ENCODE measurements at places on chromosomes 13 and 19.

GRCh38 chr13:89822467-89822866 is 1525.0 kb upstream of the MIR17HG start:
- DNase-seq, result no peak

DNA sequence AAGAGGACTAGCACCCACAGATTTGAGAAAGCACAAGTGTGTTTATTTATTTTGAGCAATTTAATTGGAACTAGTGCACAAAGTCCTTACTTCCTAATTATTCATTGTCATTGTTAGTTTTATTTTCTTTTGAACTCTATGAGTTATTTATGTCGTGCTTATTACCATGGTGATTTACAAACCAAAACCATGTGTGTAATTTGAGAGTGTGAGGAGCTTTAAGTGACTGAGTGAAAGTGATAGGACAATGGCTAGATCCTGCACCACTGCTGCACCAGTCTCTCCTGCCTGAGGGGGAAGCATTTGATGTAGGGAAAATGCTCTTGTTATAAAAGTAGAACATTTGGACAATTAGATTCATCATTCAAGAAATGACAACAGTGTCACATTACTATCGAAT is 172.3 kb upstream of the KLF12 start:
- peak; percentile 39 for DNase-seq

GRCh38 chr19:3984584-3984907 is 717 bp downstream of the EEF2 start:
- DNase-seq, result no peak

GRCh38 chr13:103246581-103247200 is 180.5 kb upstream of the SLC10A2 start:
- no peak for DNase-seq

DNA sequence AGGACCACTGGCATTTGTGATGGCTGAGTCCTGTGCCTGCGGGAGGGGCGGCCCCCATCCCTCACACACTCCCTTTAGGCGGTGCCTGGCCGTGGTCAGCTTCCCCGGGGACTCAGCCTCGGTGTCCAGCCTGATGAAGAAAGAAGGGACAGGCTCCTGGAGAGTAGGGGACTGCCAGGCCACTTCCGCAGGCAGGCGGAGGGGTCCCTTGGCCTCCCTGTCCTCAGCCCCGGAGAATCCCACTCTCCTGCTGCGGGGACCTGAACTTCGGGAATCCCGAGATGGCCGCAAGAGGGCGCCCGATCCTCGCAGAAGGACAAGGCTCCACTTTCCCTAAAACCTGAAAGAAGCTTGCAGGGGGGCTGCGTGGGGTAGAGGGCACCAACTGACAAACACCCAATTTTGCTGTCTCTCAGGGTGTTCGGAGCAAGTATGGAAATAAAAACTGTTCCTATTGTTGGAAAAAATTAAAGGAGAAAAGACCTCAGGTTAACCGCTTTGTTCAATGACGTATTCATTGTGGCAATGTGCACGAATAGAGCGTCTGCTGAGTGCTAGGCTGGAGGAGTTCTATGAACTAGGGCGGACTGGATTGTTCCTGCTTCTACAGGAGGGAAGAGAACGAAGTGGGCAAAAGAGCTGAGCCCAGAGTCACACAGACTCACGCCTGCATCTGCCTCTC is 297.3 kb downstream of the ZNF536 start:
- no peak for DNase-seq

DNA sequence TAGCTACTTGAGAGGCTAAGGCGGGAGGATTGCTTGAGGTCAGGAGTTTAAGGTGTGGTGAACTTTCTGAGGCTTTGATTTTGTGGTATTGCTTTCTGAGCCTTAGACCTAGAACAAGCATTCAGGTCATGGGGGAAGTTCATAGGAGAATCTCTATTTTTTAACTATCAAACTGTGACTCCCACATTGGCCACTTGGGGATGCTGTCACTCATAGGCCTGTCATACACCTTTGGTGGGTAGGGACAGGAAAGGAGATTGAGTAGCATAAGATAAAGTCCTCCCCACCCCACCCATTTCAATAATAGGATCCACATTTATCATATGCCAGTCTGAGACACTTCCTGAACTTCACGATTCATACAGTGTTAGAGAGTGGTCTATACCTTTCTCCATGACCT is 41.9 kb upstream of the PSG2 start:
- DNase-seq, result no peak

DNA sequence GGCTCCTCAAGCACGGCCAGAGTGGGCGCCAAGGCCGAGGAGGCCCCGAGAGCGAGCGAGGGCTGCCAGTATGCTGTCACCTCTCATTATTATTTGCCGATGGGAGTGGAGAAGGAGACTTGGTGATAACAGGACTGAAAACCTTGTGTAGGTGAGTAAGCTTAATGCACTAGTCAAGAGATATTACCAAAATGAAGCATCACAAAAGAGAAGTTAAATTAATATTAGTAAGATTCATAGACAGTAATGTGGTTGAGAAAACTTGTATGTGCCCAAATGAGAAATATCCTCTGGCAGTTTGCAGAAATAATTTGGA is 204.5 kb upstream of the SLITRK1 start:
- DNase-seq, result no peak

DNA sequence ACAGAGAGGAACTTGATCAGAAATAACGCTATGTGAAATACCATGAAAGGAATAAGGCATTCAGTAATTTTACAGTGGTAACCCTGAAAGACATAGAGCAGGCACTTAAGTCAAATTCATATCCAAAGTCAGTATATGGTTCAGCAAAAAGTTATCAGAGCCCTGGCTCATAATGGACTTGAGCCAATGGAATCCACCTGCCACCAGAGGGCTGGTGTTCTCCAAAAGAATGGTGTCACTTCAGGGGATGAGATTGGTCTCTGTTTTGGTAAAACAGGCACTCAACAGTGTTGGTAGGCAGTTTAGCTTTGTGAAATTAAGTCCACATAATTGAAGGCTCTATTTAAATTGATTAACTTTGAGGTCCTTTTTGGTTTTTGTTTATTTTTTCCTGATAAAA is 93.9 kb downstream of the LIG4 start:
- no peak for DNase-seq

DNA sequence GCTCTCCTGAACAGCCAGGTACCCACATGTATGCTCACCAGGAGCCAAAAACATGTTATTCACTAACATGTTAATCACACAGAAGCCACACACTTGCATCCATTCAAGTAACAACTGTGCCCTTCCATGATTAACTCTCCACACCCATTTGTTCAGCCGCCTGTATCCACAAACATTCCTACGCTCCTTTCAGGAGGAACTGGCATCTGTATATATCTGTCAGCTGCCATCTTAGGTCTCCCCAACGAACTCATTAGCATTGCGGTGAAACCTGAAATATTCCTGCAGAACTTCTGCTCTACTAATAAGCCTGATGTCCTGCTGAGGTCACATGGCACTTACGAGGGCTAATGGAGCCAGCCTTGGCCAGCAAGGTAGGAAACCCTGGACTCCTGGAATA is 33.0 kb downstream of the OLFM2 start:
- DNase-seq, result no peak

- no peak for DNase-seq
Measured at GRCh38 chr13:51858433-51859247, 3.1 kb upstream of the CCDC70 start.

DNA sequence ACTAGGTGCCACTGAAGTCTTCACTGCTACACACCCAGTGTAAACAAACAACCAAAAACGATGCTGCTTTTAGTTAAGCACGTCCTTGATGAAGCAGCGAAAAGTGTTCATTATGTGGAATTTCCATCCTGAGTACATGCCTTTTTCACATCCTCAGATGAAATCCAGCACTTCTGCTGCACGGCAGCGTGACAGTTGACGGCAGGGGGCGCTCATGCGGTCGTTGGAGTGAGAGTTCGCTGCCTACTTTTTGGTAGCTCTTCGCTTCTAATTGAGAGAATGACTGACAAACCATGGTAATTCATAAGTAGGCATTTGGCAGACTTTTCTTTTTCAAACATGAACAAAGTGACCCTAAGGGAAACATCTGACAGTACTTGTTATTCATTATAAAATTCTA is 1124.9 kb downstream of the EFNB2 start:
- no peak for DNase-seq

DNA sequence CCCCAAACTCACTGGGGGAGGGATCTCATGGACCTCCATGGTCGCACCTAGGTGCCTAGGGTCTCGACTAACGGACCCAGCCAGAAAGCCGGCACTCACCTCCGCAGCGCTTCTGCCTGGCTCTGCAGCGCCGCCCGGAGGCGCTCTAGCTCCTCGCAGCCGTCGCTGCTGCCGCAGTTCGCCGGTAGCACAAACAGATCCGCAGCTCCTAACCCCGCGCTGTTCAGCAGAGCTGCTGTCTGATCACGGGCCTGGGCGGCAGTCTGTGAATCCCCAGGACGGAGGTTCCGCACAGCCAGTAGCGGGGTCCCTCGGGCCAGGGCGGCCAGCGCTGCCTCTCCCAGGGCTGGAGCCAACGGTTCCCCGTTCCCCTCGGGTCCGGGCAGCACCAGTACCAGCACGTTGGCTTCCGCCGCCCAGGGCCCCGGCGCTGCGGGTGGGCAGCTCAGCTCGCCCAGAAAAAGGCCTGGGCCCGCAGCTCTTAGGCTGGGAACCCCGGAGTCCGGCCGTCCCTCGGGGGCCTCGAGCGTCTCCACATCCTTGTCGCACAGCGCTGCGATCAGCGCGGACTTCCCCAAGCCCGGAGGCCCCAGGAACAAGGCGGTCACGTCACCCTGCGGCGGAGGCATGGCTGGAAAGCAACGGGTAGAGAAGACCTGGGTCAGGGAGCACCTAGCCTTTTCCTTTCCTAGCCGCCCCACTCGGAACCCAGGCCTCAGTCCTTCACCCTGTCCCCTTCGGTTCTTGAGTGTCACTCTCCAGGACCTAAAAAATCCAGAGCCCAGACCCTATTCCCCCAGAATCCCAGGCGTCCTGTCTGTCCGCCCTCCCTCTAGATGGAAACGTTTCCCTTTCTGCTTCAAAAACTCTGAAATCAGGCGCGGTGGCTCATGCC is 977 bp downstream of the IRGQ start:
- DNase-seq, result peak; percentile 18

GRCh38 chr19:30208436-30209060 is 163.6 kb upstream of the ZNF536 start:
- DNase-seq, result no peak

DNA sequence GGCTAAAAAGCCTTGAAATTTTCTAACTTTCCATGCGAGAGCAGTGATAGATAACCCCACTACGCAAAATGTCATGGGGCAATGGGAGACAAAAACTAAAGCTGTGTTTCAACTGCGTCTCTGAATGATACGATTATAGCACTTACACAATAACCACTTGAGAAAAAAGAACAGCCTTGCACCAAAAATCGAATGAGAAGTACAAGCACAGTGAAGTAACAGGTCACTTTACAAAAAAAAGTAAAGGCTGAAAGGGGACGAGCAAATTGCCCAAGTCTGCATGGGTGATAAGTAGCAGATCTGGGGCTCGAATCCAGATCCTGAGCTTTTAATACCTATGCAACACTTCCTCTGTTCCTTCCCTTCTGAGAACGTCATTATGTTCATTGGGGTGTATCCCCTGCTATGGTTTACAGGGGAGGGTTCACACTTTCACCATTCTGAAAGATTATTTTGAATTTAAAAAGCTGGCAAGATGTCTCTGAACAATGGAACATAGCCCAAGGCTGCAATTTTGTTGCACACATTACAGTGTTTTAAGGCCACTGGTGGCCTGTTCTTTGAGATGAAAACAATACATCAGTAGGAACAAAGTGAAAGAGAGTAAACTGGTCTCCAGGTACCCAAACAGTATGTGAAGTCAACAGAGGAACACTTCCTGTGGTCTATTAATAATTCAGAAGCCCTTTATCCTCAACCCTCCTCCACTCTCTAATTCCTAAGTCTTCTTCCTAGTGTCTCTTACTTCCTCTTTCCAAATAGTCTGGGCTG is 3.2 kb downstream of the CPB2 start:
- DNase-seq, result no peak

- DNase-seq, result no peak
Measured at GRCh38 chr13:99165753-99166587, 34.7 kb upstream of the UBAC2 start.

GRCh38 chr13:101425623-101426022 is 9.3 kb upstream of the NALCN start:
- no peak for DNase-seq

DNA sequence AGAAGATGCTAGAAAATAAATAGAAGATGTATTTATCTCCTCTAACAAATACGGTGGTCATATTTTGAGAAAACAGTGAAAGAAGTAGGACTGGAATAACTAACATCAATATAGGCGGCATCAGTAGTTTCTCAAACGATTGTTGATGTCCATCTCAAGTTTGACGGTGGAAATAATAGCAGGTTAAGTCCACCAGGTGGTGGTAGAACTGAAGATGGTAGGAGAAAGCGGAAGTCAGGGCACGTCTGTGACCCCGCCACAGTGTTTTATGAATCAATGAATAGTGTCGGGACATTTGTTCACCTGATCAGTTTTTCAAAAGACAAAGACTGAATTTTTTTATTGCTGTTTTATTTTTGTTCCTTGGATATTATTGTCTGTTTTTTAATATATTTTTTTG is 706.4 kb upstream of the SLC10A2 start:
- no peak for DNase-seq

GRCh38 chr19:51546107-51546649 is 14.7 kb upstream of the SIGLEC6 start:
- no peak for DNase-seq

DNA sequence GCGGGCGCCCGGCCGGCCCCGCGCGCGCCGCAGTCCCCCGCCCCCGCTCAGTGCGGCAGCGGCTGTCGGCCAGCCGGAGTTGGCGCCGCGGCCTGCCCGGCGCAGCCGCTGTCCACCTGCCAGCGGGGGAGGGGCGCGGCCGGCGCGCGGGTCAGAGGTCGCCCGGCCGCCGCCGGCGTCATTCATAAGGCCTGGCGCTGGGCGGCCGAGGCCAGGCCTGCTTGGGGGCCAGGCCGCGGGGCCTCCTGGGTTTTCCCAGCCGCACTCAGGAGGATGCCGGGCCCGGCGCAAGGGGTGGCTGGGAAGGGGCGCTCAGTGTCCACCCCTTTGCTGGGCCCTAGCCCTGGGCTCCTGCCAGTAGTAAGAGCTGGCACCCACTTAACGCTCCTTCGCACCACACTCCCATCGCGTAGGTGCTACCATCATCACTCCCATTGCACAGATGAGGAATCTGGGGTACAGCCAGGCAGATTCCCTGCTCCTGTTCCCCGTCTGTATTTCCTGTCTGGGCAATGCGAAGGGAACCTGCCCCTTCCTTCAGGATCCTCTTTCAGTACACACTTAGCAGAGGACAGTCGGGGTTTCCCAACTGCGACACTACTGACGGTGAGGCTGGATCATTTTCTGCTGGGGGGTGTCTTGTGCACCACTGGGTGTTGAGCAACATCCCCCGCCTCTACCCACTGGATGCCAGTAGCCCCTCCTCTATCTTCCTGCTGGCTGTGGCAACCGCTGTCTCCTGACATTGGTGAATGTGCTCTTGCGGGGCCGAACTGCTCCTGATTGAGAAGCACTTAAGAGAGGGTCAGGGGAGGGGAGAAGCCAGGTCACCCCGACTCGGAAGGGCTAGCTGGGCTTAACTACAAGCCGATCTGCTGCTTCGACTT is 846 bp upstream of the PRKACA start:
- peak; percentile 65 for DNase-seq

Data from AG09319 (cell line).